ENCODE measurements at places on chromosomes 1 and 21.

DNA sequence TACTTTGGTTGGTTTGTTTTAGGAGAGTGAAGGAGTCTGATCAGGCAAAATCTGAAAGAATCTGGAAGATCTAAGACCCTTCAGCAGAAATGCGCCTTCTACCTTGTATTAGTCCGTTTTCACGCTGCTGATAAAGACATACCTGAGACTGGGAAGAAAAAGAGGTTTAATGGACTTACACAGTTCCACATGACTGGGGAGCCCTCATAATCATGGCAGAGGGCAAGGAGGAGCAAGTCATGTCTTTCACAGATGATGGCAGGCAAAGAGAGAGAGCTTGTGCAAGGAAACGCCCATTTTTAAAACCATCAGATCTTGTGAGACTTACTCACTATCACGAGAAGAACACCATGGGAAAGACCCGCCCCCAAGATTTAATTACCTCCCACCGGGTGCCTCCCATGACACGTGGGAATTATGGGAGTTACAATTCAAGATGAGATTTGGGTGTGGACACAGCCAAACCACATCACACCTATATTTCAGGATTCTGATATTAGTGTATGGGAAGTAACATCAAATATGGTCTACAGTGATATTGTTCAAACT, 99.3 kb downstream of the GLUL start:
- no peak for DNase-seq

DNA sequence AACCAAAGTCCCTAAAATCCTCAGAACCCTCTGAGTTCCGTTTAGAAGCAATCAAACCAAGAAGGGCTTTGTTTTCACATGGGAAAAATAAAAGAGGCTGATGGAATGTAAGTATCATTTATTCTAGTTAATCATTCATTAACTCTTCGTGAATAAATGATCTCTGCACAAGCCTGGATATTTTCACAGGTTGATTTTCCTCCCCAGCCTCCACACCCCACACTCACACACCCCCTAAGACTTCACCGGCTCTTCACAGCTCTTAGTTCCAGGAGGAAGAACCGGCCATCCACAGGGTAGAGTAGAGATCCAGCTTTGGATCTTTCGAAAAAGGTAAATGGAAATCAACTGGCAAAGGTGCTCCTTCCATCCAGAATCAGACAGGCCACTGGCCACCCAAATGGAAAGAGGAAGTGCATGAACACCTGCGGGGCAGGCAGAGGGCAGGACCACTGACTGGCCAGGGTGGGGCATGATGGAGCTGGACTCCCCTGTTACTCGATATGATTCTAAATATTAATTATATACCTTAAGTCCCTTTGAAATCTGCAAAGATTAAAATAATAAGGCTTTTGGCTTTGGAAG, 10.0 kb downstream of the C1orf198 start:
- no peak for DNase-seq

GRCh38 chr1:47914218-47914938, 82.8 kb downstream of the TRABD2B start:
- DNase-seq = no peak

DNA sequence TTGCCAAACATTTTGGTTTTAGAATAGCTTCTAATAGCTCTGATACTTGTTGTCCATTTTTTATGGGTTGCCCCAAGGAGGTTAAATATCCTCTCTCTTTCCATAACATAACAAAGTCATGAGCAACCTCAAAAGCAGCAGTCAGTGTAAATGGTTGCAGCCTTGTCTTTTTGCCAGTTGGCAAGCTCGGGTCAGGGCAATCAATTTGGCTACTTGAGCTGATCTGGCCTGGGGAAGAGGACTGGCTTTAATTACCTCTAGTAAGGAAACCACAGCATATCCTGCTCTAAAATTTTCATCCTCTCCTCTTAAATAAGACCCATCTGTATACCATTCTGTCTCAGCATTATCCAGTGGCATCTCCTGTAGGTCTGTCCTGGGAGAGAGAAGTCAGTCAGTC, 21.2 kb upstream of the FMO4 start:
- no peak for DNase-seq

GRCh38 chr1:93155335-93155734, 24.9 kb downstream of the TMED5 start:
- no peak for DNase-seq

DNA sequence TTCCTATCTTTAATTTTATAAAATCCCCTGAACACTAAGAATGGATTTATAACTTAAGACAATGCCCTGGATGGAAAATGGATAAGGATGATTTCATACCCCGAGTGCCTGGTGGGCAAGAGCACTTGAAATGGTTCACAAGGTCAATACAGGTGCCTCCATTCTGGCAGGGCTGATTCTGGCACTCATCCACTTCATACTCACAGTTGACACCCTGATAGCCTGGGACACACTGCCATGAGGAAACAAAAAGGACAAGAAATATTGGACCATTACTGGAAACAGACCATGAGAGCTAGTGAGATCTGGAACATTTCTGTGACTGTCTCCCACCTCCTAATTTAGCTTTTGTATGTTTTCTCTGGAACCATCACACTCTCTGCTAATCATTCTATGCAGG, 39.1 kb upstream of the ADAM30 start:
- no peak for DNase-seq

GRCh38 chr1:233121947-233122559, 171.6 kb downstream of the NTPCR start:
- DNase-seq = no peak

DNA sequence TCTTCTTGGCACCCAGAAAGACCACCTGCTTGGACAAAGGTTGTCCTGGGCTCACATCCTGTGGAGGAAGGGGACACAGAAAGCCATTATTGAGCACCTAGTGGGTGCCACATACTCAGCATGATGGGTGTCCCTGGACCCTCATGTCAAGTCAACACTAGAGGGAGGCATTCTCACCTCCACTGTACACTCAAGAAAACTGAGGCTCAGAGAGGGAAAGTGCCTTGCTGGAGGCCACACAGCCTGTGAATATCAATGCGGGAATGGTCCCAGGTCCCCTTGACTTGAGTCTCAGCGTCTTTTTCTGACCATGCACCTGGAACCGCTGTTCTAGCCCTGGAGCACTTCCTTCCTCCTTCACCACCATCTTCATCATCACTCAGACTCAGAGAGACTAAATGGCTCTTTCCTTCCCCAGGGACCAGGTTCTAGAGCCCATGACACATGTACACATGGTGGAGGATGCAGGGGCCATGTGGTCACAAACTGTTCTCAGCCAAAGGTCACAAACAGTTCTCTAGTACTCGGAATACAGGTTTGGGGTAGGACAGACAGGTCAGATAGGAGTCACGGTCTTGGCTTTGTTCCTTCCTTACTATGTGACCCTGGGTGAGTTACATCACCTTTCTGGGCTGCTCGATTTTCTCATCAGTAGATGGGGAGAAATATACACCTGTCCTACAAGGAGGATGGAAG, 89.2 kb upstream of the WNT4 start:
- no peak for DNase-seq

DNA sequence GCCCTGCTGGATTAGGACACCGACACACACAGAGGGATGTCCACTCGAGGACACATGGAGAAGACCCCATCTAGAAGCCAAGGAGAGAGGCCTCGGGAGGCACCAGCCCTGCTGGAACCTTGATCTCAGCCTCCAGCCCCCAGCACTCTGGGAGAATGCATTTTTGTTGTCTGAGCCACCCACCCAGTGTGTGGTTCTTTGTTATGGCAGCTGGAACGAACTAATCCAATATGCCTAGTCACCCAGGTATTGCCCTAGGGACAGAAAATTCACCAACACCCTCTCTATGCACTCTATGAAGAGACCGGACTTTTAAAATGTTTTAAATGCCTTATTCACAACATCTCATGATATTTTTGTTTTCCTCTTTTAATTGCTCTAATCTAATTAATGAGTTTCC, 117.4 kb downstream of the CRYAA start:
- DNase-seq = no peak

GRCh38 chr1:39044762-39045161, 18.6 kb downstream of the NDUFS5 start:
- DNase-seq = no peak

- DNase-seq = no peak
These were observed 68.1 kb downstream of the URB2 start for GRCh38 chr1:229694053-229694693.

DNA sequence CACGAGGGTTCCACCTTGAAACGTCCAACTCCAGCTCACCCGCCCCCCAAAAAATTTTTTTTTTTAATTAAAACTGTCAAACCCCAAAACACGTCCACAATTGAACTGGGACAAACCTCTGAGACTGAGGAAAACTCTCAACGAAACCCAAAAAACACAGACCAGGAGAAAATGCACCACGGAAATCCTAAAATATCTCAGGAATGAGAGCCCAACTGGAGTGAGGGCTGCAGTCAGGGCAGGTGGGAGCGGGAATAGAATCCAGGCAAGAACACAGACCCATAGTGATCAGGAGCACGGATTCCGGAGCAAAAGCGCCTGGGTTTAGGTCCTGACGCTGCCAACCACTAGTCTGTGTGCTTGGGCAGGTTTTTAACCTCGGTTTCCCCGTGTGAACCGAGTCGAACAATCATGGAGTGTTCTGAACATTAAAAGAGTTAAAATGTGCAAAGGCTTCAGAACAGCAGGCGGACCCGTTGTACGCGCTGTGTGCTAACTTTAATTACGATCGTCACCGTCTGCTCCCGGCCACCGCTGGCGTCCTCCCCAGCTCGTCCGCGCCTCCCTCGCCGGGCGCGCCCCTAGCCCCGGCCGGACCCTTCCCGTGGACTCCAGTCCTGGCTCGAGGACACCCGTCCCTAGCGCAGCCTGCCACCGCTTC, 624 bp downstream of the ARHGAP29 start:
- DNase-seq = no peak

DNA sequence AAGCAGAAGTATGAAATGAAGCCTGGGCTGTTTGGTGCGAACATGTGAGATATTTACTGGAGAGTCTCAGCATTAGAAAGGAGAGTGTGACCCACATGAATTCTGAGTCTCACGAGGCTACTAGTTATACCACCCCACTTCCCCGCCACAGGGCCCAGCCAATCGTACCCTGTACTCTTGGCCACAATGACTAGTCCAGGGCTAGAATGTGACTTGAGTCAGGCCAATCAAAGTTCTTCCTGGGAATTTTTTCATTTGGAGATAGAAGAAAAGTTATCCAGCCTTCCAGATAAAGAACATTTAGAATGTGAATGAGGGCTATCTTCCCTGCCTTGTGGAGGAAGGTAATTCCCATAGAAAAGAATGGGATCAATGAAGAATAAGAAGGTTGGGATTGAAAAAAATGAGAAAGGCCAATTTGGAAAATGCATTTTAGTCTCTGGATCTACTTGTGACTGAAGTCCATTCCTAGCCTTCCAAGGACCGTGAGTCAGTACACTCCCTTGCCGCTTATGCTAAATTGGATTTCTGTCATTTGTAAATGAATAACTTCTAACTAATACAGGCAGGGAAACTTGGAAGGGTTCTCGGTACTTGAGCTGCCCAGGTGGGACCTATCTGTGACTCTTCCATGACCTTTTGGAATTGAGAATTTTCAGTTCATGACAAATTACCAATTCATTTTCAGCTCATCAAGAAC, 12.3 kb upstream of the RIMKLA start:
- DNase-seq = no peak

DNA sequence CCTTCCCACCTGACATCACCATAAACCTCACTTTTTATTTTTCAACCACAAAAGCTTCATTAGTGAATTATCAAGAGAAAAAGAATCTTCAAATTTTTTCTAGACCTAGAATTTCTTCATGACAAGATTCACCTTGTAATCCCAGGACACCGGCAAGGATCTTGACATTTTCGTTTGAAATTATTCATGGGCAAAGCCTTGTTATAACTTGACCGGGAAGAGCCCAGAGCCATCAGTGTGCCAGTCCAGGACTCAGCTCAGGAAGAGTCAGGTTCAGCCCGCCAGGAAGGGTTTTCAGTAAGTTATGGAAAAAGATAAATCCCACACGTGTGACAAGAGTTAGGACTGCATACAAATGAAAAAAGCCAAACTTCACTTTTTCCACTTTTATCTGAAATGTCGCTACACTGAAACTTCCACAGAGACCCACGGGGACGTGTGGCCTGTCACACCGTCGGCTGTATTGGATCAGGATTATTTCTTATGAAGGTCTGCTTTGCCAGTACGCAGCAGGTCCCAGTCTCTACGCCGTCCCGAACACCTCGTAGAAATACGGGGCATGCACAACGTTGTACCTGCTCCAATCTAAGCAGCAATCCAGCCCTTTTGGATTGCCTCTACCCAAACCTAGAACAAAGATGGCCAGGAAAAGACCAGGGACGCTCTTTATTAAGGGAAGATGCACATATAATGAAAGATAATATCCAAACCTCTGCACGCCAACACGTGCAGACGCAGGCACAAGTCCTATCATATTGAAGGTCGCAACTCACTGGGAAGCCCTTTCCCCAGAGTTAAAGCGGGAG, 916 bp downstream of the F3 start:
- no peak for DNase-seq

- DNase-seq = peak; percentile 5
These were observed 47.3 kb downstream of the UBIAD1 start for GRCh38 chr1:11320153-11320936.

All from activated T-cell treated with anti-CD3 and anti-CD28 coated beads for 24 hours (primary cell).